ENCODE measurements at places on chromosomes 12 and 14.

DNA sequence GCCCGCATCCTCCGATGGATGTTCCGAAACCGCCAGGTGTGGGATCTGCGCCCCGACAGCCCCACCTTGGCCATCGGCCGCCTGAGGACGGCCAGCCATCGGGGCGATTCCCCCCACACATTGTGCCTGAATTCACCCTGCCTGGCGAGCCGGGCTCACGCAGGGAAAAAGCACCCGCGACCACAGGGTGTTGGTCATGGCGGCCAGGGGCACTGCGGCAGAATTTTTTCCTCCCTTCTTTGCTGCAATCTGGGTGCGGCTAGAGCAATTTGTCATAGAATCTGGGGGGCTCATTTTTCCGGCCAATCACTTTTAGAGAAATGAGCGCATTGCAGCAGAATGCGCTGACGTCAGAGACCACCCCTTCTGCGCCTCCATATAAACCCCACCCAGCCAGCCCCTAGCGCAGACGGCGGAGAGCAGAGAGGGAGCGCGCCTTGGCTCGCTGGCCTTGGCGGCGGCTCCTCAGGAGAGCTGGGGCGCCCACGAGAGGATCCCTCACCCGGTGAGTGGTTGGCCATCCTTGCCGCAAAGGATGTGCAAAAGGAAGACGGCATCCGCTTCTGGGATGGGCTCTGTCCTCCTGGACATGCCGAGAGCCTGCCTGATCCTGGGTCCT lies at the start of gene MEG3:
Gene MEG3, plus strand, starts transcription at position 406 of the 619 bp plus-strand sequence.
- DNase-seq = no peak

GRCh38 chr14:101965181-101965544 lies 790 bp downstream of the DYNC1H1 start:
- peak; percentile 14 for DNase-seq

GRCh38 chr12:5972387-5972786 lies 27.3 kb upstream of the ANO2 start:
- DNase-seq = no peak

GRCh38 chr12:80556566-80556965 lies 112.5 kb downstream of the PTPRQ start:
- no peak for DNase-seq

GRCh38 chr14:64636208-64636979 lies 67.8 kb upstream of the PLEKHG3 start:
- peak; percentile 53 for DNase-seq

Data from activated CD4-positive, CD25-positive, alpha-beta regulatory T cell (primary cell).